ENCODE measurements at places on chromosomes 13 and 19. TPM values are rescaled to one million over a fixed set of nuclear protein-coding genes. Genes with fewer than 3 reads are reported as not detected.

TNFSF9 gene
- total RNA-seq = 60.1 TPM

LIM2 gene
- not detected for total RNA-seq

FPR1 gene
- not detected for total RNA-seq

FAM83E gene
- total RNA-seq = 2.5 TPM

S1PR4 gene
- 33.7 TPM for total RNA-seq

TFDP1 gene
- 186 TPM for total RNA-seq

Measured in GM12878 (cell line).